NCI-H510A treated with DMSO at 0.1 percent for 48 hours (cell line): ENCODE measurements at places on chromosomes 13 and 19.

DNA sequence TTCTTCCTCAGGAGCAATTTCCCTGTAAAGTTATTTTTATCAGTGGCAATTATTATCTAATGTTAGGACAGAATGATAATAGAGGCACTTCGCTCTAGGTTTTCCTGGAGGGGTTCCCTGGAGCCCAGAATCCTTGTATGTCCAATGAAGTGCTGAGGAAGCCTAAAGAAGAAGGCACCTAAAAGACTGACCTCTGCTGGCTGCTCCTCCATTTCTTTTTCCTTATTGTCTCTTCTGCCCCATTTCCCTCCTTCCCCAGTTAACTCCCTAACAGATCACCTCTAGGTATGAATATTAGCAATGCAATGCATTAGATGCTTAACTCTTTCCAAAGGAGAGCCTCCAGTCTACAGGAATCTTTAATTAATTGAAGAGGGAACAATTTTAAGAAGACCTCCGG, 985.4 kb downstream of the DIAPH3 start:
- DNase-seq = no peak

DNA sequence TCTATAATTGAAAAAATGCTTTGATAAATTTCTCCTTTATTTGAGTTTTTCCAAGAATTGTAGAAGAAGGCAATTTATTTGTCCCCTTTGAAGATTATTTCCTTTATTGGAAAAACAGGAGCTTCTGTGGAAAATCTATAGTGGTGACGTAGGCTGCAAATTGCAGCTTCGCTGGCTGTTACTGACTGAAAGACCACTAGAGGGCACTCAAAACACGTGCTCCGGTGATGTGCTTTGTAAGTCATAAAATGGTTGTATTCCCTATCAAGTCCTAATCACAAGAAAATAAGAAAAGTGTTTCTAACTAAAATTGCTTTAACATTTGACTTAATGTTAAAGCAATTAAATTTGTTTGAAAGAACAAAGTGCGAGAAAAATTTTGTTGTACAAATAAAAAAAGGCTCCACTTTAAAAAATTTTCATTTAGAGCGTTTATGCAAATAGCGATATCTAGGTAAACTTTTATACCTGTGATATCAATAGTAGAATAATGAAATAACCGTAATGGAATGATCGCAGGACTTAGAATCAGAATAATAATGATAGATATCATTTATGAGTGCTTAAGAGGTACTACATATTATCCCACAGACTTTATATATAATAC, 638.2 kb upstream of the SPRY2 start:
- DNase-seq = peak; percentile 55

DNA sequence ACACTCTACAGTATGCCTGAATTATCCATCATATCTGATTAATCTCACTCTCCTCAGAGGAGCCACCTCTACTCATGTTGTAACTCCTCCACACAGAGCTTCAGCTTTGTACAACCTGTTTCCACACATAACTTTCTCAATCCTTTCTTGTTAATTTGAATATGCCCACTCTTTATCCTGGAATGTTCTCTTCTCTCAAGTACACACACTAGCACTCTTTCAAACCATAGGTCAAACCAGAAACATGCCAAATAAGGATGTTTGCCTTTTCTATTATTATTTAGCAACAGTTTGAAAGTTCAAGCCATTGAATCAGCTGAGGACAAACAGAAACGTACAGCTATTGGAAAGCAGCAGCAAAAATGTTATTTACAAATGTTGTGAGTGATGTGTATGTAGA, 110.3 kb downstream of the MIPEP start:
- DNase-seq = no peak

- no peak for DNase-seq
Measured at GRCh38 chr19:12867120-12868099, 13.8 kb downstream of the DNASE2 start.

DNA sequence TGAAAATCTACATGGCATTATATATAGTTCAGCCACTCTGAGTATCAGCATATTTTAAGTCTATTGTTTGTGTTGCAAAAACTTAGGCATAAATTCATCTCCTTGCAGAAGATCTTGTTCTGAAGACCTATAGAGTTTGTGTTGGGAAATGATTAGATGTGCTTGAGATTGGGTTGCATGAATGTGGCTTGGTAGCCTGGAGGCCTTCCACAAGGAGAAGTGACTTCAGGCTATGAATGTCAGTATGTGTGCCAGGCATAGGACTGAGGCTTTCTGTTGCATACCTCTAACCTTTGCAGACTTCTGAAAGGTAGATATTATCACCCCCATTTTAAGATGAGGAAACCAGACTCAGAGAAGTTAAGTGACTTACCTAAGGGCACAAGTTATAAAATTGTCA, 188.6 kb downstream of the OLFM4 start:
- no peak for DNase-seq

DNA sequence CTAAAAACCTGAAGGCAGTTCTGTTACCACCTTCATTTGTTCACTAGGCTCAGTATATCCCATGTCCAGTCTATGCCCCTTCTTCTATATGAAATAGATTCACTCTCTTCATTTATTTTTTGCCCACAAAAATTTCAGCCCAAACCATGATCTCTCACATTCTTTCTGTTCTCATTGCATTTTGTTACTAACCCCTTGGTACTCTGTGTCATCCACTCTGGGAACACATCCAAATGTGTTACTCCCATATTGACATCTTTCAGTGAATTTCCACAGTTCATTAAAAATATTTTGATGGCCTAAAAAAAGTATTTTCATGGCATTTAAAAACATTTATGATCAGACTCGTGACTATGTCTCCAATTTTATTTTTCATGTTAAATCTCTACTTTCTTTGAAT, 378.9 kb downstream of the SLITRK1 start:
- DNase-seq = no peak

DNA sequence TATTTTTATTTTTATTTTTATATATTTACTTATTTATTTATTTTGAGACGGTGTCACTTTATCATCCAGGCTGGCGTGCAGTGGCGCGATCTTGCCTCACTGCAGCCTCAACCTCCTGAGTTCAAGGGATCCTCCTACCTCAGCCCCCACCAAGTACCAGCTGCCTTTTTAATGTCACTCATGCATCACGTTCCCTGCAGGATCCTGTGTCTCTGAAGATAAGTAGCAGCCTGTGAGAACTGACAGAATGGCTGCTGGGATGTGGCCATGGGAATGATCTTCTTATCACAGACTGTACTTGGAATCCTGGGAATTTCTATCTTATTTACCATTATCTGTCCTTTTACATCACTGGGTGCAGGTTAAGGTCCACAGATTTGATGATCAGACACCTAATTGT, 9.2 kb upstream of the ZNF761 start:
- DNase-seq = no peak

DNA sequence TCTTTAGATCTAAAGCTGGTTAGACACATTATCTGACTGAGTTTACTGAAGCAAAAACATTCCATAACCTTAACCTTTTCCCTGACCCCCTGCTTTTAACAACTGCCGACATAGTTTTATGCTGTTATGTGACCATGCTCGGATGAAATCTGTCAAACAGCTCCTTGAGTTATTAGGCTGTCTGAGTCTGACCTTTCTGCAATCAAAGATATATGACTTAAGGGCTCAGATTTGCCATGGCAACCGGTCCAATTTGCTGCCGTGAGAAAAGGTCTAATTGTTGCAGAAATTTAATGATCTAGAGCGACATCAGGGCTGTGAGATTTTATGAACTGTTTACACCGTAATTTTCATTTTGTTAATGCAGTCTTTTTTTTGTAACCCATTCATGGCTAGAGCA, 61.8 kb downstream of the URI1 start:
- no peak for DNase-seq

DNA sequence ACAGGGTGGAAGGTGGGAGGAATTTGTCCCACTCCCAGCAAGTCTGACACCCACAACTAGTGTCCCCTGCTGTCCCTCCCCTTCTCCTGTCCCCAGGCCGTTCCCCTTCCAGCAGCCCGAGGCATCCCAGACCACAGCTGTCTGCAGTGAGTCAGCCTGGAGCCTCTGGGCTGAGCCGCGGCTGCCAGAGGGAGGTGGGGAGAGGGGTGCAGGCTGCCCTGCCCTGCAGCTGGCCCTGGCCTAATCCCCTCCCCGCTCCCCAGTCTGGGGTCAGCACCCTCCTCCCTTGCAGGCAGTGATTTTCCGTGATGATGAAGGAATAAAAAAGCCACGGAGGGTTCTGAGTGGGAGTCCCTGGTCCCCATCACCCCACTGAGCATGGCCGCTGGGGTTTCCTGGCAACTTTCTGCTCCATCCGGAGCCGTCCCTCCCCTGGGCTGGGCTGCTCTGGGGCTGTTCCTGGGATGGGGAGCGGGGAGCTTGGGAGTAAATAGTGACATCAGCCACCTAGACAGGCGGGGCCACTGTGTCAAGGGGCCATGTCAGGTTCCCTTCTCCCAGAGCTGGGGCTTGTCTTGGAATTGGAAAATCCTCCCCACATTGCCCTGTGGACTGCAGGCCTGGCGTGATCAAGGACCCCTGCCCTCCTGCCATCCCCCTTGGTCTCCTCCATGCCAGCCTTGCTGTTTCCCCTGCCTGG, 16.8 kb downstream of the SPC24 start:
- no peak for DNase-seq

DNA sequence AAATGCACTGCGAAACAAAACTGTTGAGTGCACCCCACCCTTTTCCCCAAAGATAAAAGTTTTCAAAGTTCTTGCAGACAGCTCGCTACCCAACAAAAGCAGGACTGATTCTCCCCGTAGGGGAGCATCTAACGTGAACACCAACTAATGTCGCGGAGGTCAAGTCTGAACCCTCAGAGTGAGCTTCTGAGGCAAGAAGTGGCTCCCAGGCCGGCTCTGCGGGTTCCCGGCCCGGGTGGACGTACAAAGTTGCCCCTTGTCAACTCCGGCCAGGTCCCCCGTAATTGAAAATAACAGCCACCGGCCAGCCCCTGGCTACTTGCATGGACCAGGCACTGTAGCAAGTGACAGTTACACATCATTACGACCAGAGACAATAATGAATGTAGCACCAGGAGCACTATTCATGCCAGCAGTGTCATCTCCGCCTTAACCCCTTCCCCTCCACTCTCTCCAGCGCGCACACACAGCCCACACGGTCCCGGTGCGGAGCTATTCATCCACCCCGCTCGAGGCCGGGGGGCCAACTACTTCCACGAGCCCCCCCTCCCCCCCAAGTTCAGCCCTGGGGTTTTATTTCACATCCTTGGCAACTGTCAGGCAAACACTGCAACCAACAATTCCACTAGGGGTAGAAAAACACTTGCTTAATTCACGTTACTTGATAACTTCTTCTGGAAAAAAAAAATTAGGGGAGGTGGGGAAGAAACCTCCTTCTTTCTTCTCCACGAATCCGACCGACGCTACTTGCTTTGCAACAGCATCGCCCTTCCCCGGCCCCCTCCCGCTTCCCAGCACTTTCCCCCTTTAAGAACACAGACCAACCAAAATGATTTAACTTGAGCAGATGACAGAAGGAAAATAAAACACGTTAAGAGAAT, 1.2 kb downstream of the KLF12 start:
- peak; percentile 2 for DNase-seq

DNA sequence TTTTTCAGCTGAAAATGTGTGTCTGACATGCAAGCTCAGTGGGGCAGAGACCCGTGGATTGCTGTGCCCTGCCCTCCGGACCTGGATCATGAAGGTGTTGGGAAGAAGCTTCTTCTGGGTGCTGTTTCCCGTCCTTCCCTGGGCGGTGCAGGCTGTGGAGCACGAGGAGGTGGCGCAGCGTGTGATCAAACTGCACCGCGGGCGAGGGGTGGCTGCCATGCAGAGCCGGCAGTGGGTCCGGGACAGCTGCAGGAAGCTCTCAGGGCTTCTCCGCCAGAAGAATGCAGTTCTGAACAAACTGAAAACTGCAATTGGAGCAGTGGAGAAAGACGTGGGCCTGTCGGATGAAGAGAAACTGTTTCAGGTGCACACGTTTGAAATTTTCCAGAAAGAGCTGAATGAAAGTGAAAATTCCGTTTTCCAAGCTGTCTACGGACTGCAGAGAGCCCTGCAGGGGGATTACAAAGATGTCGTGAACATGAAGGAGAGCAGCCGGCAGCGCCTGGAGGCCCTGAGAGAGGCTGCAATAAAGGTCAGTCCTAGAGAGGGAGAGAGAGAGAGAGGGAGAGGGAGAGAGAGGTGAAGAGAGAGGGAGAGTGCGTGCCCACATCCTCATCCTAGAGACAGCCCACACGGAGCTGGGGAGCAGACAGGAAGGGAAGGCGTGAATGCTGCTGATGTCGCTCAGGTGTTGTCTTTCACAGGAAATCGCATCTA, 5.1 kb upstream of the DCUN1D2 start:
- DNase-seq = peak; percentile 59

GRCh38 chr13:40060296-40061007, 405.0 kb downstream of the COG6 start:
- DNase-seq = no peak

- no peak for DNase-seq
Measured at GRCh38 chr13:21232599-21232998, 56.1 kb downstream of the MRPL57 start.

- DNase-seq = no peak
Measured at GRCh38 chr19:46431824-46432223, 3.1 kb upstream of the PNMA8C start.

DNA sequence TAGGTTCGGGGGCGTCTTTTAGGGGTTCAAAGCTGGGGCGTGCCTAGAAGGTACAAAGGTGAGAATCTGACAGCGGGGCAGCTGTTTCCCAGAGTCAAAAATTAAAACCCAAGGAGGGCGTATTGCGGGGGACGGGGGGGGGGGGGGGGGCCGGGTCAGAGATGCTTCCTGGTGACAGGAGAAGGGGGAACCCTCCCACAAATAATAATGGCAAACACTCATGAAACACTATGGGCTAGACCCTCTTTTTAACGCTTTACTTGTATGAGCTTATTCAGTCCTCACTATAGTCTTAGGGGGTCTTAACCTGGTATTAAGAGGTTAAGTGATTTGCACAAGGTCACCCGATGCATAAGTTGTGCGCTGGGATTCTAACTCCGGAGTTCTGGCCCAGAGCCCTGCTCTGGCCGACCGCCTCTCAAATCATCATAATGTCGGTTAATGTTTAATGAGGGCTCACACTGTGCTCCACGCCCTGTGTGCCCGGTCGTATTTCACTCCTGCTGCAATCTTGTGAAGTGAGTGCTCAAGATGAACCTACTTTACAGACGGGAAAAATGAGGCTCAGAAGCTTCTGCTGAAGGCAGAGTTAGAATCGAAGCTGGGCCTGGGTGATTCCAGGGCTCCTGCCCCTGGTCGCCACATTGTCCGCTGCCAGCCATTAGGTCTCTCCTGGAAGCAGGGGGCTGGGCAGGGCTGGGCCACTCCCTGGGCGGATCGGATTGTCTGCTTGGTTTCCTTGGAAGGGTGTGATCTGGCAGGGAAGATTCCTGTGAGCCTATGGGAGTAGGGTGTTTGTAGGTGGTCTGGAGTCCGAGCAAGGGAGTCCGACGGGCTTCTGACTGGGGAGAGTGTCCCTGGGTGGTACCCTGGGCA, 964 bp downstream of the PAK4 start:
- DNase-seq = no peak

DNA sequence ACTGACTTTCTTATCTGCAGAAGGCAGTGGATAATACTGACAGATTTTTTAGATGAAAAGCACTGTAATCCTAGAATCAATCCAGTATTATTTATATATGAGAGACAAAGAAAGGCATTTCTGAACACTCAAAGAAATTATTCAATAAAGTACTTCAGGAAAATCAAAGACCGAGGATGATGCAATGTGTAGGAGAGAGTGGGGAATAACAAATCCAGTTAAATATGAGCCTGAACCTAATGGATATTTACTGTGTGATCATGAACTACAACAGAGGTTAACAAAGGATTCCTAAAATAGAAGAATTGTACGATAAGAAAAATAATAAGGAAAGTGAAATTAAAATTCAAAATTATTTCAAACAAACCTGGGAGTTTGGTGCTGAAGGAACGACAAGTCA, 69.3 kb downstream of the ANKRD10 start:
- no peak for DNase-seq
